ENCODE measurements at places on chromosomes 4 and X.

DNA sequence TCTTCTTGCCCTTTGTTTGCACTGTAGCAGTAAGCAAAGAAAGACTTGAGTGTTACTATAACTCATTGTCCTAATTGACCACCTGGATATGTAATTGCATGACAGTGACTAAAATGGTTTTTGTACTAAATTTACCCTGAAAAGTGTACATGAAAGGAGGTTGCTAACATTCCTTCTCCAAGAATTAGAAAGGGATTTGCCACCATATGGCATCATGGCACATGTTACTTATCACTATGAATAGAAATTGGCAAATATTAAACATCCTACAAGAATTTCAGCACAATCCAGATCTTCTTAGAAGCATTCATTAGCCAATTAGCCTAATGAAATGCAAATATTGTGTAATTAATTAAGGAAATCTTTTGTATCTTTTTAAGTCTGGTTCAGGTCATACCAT, 834.2 kb downstream of the STPG2 start:
- no peak for DNase-seq

GRCh38 chrX:44225667-44226066, 117.8 kb downstream of the EFHC2 start:
- no peak for DNase-seq

- DNase-seq = no peak
Measured at GRCh38 chrX:6363188-6363587, 134.5 kb upstream of the NLGN4X start.

- DNase-seq = no peak
Measured at GRCh38 chrX:23783589-23784469, 856 bp downstream of the SAT1 start.

All from HT1080 (cell line).